ENCODE measurements at places on chromosomes 2 and 18.
A peak's percentile ranks its signal among the peaks of the same experiment; 100 is the strongest.

GRCh38 chr2:149744865-149745264 is 157.3 kb upstream of the MMADHC start:
- DNase-seq: no peak

DNA sequence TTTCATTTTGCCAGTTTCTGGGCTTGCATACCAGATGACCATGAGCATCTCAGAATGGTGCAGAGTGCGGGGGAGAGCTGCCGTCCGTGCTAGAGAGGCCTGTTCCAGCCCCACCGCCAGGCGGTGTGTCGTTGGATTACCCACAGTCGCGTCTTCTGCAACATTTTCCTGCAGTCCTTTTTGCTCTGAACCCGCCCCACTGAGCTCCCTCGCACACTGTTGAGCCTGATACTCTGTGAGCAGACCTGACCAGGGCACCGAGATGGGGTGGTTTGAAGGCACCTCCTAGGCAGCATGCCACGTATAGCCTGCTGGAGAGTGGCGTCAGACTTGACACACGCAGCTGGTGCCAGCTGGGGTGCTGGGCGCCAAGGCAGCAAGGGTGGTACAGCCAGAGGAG is 18.1 kb downstream of the PPP1R7 start:
- no peak for DNase-seq

DNA sequence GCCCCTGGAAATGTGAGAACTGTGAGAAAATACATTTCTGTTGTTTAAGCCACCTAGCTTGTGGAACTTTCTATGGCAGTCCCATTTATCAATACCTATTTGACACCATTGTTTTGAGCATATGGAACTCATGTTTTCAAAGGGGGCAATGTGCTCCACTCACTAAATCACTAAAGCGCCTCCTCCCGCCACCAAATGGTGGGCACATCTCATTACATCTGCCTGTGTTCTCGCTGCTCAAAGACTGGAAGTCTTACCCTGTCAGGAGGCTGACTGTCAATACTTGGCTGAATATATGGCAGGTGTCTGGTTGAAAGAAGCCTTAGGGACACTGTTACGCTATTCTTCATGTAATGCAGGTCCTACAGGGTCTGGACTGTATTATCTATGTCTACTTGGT is 767.7 kb downstream of the TSN start:
- DNase-seq: no peak

DNA sequence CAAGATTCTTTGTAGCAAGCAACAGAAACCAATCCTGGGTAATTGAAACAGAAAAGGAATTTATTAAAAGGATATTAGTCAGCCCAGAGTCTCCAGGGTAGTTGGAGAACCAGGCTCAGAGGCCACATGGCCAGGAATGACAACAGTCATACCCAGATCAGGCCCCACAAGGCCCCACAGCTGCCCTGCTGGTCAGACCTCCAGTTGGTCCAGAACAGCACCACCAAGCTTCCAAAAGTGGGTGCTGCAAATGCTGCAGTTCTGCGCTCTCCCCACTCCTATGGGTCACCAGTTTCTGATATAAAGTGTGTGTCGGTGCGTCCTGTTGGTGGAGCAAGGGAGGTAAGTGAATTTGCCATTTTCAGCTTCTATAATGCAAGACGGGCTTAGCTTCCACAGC is 29.9 kb downstream of the KLHL29 start:
- no peak for DNase-seq

GRCh38 chr2:63186331-63186730 is 135.7 kb downstream of the OTX1 start:
- DNase-seq: no peak

- no peak for DNase-seq
These were observed 2.6 kb upstream of the TBC1D8 start for GRCh38 chr2:101153787-101154186.

GRCh38 chr18:6476190-6476589 is 61.5 kb upstream of the L3MBTL4 start:
- DNase-seq: peak; percentile 54

DNA sequence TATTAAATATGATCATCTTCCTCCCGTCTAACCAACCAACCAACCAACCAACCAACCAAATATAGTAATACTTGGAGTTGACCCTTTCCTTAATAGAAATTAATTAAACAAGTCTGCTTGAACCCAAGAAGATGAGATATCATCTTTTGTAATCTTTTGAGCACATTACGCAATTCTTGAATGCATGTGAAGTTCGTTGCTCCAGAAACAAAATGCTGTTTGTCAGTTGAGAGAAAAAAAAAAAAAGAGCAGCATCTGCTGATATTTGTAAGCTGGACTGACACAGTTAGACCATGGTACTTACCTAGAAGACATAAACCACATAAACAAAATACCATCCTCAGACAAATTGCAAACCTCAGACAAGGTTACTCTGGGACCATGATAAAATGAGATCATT is 9.2 kb upstream of the SERPINB2 start:
- DNase-seq: no peak

DNA sequence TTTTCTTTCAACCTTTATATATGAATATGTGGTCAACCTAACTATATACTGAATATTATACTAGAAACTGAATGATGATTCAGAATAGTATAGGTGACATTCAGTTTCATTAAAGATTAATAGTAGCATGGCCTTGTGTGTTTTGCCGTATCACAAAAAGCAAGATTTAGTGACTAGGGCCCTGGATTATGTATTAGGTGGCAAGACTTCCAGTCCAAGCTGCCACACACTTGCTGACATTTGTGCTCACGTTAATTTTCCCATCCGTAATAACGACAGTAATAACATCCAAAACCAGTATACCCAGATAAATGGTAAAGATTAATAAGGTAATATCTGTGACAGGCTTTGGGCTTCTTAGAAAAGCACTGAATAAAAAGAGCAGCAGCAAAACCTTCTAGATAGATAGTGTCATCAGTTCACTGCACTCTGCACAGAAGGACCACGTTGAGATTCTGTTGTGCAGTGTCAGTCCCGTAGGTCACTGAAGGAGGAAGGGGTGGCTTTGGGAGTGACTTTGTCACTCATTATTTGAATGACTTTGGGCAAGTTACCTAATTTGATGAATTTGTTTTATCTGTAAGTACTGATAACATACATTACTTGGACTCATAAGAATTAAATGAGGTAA is 451.7 kb downstream of the PTPRM start:
- no peak for DNase-seq

DNA sequence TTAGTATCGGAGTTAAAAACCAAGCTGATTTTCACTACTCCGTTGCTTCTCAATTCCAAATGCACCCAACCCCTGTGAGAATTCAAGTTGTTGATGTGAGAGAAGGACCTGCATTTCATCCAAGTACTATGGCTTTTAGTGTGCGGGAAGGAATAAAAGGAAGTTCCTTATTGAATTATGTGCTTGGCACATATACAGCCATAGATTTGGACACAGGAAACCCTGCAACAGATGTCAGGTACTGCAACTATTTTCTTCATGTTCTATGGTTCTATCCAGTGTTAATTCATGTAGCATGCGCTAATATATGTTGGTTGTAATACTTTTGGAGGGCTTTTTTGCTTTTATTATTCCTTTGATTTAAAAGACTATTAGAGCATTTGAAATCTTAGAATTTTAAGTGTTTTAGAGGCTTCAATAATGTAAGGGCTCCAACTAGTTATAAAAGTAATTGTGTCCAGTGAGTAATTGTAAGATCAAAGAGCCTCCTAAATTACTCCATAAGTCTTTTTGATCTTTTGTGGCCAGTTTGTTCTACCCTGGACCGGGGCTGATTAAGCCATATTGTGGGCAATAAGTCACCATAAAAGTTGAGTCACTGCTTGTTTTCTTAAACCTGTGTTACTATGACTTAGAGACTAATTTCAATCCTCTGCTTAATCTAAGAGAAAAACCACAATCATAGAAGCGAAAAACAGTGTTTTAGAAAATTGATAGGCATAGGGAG is 22.9 kb downstream of the DSG4 start:
- DNase-seq: no peak

DNA sequence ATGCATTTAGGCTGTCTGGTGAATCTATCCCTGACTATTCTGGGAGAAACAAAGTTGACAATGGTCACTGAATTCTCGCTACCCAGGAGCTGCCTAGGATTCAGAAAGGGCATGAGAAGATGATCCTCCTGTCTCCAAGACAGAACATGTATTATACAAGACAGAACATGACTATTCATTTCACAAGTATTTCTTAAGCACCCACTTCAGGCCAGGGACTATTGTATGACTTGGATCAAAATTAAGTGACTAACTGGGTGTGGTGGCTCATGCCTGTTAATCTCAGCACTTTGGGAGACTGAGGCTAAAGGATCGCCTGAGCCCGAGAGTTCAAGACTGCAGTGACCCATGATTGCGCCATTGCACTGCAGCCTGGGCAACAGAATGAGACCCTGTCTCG is 235.8 kb upstream of the RAB12 start:
- DNase-seq: no peak

DNA sequence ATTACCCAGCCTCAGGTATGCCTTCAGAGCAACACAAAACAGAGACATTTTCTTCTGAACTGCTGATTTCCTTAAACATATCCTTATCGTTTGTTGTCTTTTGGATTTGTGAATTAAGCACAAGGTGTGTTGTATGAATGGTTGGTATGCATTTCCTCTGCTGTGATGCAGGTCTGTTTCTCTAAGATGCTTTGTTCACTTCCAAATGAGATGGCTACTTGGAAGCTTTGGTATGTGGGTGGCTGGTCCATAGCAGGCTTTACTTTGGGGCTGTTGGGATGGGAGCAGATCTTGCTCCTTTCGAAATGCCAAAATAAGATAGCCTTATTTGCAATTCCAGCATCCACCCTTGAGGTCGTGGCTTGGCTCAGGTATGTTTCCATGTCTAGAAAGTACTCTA is 257.2 kb downstream of the INSIG2 start:
- DNase-seq: no peak

DNA sequence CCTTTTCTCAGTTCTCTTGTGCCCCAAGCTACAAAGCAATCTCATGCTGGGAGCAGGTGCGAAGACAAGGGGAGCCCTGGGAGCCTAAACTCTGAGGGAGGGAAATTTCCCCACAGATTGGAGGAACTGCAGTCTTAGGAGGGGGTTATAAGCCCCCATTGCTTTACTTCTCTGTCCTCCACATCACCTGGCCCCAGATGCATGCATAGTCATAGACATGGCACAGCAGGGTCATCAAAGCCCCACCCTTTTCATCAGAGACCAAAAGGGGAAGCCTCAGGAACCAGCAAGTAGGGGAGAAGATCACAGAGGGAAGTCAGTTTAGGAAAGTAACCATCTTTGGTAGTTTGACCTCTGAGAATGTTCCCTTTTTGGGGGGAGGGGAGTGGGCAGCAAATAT is 33.7 kb downstream of the LANCL1 start:
- DNase-seq: no peak
